ENCODE measurements at places on chromosomes 16 and 17.

DNA sequence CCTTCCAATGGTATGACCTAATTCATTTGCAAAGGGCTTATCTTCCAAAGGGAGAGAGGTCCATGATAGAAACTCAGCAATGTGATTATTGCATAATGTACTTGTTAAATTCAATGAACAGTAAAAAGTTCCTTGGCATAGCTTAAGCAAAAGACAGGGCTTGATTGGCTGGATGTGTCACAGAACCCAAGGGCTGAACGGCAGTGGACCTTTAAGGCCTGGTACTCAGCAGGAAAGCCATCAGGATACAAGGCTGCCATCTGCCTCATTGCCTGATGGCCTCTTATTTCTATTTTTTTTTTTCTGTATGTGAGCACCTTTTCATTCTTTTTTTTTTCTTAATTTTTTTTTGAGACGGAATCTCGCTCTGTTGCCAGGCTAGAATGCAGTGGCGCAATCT lies 208.9 kb upstream of the WSCD1 start:
- no peak for DNase-seq

DNA sequence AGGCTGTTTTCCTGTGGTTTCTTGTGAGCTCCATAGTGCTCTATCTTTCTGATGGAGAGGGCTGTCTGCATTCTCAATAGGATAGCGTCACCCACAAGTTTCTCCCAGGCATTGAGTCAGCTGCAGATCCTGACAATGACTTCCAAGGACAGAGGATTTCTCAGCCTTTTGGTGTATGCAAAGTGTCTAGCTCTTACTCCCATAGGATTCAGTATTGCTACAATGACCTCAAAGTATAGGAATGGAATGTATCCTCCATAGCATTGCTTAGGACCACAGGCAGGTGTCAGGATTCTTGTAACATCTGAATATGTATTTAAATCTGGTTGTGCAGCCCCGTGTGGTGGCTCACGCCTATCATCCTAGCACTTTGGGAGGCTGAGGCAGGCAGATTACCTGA lies 32.3 kb downstream of the SMIM36 start:
- no peak for DNase-seq

DNA sequence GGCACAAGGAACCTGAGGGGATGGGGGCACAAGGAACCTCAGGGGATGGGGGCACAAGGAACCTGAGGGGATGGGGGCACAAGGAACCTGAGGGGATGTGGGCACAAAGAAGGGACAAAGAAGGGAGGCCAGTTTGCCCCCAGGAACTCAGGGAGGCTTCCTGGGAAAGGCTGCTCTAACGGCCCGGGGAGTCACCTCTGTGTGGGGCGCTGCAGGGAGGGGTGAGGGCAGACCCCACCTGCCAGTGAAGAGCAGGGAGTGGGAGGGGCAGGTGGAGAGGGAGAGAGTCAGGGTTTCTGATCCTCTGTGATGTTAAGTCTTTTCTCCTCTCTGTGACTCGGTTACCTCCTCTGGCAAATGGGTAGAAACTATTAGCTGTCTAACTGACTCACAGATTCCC lies 57.7 kb downstream of the TIMM22 start:
- no peak for DNase-seq

DNA sequence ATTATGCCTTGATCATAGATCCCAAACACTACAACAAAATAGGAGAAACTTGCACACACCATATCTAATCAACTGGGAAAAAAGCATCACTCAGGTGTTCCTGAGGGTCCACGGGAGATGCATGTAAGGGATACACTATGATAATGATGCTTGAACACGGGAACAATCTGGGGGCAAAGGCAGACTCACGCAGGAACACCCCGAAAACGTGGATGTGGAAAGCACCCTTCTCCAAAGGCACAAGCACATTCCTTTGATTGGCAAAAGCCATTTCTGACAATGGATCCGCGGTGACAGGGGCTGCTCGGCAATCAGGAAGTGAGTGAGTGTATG lies 1.3 kb downstream of the ZNF652 start:
- DNase-seq, result no peak

- DNase-seq, result no peak
Observed at GRCh38 chr16:10314811-10315210, 71.0 kb upstream of the ATF7IP2 start.

DNA sequence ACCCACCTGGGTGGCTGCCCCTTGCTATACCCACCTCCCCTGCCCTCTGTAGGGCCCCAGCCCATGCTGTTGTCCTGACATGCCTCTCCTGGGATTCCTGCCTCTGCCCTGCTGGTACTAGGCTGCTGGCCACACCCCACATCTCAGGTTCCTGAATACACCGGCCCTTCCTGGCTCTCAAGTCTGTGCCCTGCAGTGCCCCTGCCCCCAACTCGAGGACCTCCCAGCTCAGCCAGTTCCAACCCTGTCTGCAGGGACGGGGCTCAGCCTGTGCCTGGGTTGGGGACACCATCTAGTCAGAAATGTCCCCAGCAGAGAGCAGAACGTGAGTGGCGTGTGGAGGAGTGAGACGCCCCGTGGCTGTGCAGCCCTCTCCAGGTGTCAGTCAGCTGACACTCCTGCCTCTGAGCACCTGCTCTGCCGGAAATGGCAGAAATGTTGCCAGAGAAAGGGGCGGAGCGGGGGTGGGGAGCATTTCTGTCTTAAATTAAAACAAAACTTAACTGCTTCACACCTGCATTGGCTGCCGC lies 28.7 kb downstream of the ACSF3 start:
- no peak for DNase-seq

DNA sequence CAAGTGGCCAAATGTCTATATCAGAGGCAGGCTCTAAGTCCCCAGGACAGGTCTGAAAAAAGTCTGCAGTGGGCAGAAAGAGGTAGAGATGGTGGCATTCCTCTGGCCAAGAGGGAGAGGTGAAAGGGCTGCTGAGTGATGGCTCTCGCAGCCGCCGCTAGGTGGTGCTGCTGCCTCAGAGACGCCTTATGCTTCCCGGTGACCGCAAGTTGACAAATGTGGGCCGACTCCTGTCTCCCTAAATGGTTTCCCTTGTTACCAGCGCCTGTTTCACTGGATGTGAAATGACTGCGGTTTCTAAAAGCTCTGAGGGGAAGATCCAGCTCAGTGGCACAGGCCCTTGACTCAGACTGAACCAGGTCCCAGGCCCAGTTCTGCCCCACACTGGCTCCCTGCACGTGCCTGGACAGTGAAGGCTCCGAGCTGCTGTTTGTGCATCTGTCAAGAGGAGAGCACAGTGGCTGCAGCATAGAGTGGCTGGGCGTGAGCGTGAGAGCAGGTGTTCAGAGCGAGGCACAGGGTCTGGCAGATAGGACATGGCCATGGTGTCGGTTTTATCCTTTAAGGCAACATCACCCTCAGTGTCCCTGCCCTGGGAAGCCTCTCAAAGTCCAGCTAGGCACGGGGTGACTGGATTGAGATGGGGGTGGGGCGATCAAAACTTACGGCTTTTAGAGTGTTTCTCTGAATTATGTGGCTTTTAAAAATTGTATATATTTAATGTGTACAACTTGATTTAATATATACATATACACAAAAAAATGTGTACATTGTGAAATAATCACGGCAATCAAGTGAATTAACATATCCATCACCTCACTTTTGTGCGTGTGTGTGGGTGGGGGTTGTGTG lies 19.9 kb downstream of the CLEC16A start:
- peak; percentile 74 for DNase-seq

DNA sequence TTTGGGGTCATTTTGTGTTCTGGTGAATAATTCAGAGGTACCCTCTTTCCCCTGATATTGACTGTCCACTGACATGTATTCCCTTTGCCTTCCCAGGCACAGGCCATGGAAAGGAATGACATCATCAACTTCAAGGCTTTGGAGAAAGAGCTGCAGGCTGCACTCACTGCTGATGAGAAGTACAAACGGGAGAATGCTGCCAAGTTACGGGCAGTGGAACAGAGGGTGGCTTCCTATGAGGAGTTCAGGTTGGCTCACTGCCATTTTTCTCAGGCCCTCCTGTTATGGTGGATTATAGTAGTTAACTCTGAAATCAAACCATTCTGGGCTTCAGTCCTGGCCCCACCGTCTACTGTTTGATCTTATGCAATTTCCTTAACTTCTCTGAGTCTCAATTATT lies 1.6 kb upstream of the EFTUD2 start:
- no peak for DNase-seq

- DNase-seq, result no peak
Observed at GRCh38 chr16:57721356-57722209, 14.0 kb upstream of the KATNB1 start.

DNA sequence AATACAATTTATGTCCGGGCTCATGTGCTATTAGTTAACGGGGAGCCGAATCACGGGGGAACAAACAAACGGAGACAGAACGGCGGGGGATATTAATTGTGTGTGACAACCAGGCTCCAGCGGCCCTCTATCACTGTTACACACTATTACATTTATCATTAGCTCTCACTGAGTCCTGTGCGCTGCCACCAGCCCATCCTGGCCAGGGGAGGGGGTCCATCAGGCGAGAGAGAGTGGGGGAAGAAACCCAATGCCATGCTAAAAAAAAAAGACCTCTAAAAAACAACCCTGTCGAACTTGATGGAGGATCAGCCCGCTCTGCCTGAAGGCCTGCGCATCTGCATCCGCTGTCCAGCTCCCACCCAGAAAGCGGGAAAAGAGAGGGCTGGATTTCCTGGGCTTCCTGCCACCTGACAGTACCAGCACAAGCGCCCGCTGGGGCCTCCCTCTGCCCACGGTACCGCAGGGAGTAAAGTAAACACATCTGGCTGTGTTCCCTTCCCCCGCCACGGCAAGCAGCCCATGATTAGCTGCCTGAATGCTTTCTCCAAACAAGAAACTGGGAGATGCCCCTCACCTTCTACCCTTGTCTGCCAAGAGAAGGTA lies 41.7 kb downstream of the PIPOX start:
- no peak for DNase-seq

DNA sequence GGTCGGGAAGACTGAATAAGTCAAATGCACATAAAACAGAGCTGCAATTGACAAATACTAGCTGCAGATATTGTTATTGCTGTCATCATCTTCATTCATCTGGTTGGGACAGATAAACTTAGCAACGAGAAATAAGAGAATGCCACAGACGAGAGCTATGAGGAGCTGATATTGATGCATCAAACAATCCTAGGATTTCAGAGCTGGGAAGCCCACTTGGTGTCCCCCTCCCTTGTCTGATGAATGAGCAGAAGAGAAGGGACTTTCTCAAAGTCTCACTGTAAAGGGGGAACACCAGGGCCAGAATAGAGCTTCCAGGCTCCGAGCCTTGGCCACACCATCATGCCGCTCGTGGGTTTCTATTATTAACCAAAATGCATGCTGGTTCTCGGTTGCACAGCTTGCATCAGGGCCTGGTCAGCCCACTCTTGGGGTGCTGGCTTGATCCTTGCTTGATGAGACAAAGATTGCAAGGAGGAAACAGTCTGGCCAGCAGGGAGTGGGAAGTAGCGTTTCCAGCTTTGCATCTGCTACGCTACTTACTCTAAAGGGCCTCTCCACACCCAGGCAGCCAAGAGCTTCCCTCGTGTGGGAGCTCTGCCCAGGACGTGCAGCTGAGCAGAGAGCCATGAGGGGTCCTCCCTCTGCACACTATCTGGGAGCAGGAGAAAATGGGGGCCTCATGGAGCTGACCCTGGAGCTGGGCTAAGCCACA lies 28.4 kb upstream of the EMP2 start:
- DNase-seq, result no peak

Data from activated T-helper 1 cell treated with anti-CD3 and anti-CD28 coated beads, Interleukin-12 subunit alpha, Interleukin-12 subunit beta, Interleukin-2, Interleukin-4 antibody, amounts not matched to agents 30 ng/mL and 10 ng/mL and 1 ng/mL, durations not matched to agents 14 hours and 24 hours and 36 hours (primary cell).